GM12891 (cell line): ENCODE measurements at places on chromosomes 16 and 17.

GRCh38 chr16:85278839-85279238, 166.6 kb upstream of the CIBAR2 start:
- no peak for DNase-seq

GRCh38 chr17:73603971-73604370, 40.3 kb downstream of the SDK2 start:
- no peak for DNase-seq

GRCh38 chr17:75876938-75877751, 1.2 kb downstream of the TRIM47 start:
- DNase-seq = no peak

- peak; percentile 34 for DNase-seq
Measured at GRCh38 chr16:74309789-74310781, 13.5 kb downstream of the PSMD7 start.

- no peak for DNase-seq
Measured at GRCh38 chr17:50544516-50544915, 2.5 kb upstream of the SPATA20 start.

- no peak for DNase-seq
Measured at GRCh38 chr16:51757505-51757904, 606.4 kb upstream of the SALL1 start.

GRCh38 chr16:86073763-86074493, 175.0 kb downstream of the IRF8 start:
- no peak for DNase-seq
